ENCODE measurements at places on chromosomes 6 and 20.

GRCh38 chr6:129369737-129370136, 340.2 kb downstream of the ARHGAP18 start:
- DNase-seq, result no peak

DNA sequence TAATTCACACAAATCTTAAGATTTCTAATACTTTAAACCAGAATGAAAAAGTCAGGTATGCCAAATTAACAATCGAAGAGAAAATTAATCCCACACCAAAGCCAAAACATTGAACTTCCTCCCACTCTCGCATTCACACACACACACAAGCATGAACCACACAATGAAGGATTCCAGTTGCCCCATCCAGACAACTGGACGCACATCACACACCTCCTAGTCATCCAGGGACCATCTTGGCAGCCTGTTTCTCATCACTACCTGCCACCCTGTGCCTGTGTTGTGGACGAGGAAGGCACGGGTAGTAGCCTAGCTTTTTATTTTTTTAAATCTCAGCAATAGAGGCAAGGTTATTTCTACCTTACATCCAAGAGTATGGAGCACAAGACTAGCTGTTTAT, 15.2 kb downstream of the B4GALT5 start:
- no peak for DNase-seq

GRCh38 chr20:48197066-48197465, 411.8 kb upstream of the SULF2 start:
- DNase-seq, result no peak

DNA sequence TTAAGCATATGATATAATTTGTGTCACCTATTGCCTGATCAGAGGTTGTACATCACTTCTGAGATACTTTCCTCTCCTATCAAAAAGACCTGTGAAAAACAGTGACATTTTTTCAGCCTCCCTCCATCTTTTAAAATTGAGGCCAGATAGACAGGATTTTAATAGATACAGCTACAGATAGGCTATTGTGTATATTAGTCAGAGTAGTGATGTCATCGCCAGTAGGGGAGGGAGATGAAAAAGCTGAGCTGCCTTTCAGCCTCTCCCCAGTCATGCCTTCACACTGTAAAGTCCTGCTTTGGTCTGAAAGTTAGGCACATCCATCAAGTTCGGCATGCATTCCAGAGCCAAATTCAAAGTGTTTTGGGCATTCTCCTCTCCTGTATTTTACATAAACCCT, 7.9 kb upstream of the PABPC1L start:
- DNase-seq, result no peak

- DNase-seq, result no peak
These were observed 248.8 kb downstream of the TFAP2A start for GRCh38 chr6:10166031-10166430.
